ENCODE measurements at places on chromosomes 6 and 20.

- no peak for DNase-seq
These were observed 66.5 kb upstream of the TFB1M start for GRCh38 chr6:155380666-155381332.

GRCh38 chr6:137661601-137662000, 167.4 kb upstream of the OLIG3 start:
- DNase-seq, result peak; percentile 54

DNA sequence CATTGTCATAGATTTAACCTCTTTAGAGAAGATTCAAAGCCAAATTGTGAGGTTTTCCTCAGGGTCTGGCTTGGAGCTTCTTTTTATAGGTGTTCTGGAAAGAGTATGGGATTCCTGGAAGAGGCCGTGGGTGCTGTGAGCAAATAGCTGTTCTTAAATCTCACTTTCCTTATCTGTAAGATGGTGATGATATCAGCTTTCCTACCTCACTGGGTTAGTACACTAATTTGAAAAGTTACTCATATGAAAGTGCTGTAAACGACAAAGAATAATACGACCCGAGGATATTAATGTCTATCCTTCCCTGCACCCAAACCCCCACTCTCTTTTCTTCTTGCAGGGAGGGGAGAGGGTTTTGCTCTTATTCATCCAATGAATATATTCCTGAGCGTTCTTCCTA, 116.9 kb upstream of the ENPP5 start:
- DNase-seq, result no peak

- DNase-seq, result no peak
These were observed 109.9 kb downstream of the TMEM242 start for GRCh38 chr6:157213426-157213825.

- DNase-seq, result peak; percentile 51
These were observed 55.8 kb upstream of the TFAP2D start for GRCh38 chr6:50657513-50657912.

GRCh38 chr6:156782691-156783320, 5.6 kb downstream of the ARID1B start:
- no peak for DNase-seq

DNA sequence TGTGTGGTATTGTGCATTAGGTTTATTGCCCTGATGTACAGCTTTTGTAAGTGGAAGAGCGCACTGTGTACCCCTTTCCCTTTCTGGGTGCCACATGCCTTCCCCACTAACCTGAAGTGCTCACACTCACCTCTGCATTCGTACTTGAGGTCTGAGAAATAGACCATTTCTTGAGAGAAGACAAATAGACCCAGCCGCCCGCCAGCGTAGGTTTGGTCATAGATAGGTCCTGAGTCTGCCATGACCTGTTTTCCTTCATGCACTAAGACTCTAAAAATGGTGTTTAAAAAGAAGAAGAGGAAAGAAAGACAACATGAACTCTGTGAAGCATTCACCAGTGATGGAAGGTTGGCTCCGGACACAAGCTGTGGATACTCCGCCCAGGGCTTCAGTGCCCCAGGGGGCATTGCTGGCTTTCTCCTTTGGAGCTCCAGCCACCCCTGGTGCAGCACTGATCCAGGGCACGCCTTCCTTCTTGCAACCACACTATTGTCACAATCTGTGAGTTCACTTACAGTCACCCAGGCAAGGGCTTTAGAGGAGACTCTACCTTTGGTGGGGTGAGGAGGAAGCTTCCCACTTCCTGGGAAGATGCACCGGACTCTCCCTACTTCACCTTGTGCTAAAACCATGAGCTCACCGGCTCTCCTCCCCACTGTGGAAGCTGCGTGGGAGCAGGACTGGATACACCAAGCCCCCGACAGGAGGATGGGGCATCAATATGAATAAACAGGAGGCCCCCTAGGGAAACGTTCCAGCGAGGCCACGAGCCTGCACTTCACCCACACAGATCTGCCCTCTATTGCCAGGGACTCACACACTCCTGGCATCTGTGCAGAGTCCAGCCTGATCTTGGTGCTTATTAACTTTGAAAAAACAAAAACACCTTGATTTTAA, 33.3 kb downstream of the THBS2 start:
- no peak for DNase-seq

DNA sequence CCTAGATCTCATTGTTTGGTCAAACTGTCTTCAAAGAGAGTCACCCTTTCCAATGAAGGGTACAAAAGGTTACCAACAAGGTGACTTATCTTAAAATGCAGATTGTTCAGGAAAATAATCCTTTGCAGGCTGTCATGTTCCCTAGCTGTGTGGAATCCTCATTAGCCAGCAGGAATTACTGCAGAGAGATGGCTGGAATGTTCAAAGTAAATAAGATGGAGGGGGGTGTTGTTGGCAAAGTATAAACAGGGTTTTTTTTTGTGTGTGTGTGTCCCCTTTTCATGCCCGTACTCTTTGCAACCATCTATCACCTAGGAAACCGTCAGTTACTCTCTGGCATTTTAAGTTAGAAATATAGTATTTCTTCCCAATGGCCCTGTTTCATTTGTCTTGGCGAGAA, 6.5 kb downstream of the NEDD9 start:
- DNase-seq, result no peak

DNA sequence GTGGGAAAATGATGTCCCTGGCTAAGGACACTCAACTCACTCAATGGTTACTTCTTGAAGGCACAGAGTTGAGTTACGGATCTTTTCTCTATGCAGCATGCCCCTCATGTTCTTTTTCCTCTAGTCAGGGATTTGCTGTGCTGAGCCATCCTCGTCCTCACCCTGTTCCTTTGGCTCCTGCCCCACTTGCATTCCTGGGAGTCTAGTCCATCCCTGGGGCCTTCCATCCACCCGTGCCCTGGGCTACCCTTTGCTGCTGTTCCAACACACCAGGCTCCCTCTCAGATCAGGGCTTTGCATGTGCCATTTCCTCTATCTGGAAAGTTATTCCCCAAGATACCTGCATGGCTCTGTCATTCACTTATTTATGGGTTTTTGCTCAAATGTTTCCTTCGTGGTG, 13.3 kb upstream of the KCNG1 start:
- no peak for DNase-seq

GRCh38 chr20:63750807-63751470, 11.4 kb downstream of the SLC2A4RG start:
- DNase-seq, result no peak

DNA sequence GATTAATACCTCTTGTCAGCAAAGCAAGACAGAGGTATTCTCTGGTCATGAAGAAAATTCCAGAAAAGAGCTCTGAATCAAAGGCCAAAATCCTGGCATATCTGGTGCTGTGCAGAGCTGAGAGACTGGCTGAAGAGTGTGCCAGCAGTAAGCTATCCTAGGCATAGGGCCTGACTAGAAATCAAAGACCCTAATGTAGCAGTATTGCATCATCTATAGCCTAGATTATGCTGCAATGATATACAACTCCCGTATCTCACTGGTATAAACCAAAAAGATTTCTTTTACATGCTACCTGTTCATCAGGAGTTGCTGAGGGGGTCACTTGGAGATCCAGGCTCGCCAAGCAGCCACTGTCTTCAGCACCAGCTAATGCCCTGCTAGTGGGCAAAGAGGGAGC, 30.9 kb upstream of the TRIM39 start:
- DNase-seq, result no peak

DNA sequence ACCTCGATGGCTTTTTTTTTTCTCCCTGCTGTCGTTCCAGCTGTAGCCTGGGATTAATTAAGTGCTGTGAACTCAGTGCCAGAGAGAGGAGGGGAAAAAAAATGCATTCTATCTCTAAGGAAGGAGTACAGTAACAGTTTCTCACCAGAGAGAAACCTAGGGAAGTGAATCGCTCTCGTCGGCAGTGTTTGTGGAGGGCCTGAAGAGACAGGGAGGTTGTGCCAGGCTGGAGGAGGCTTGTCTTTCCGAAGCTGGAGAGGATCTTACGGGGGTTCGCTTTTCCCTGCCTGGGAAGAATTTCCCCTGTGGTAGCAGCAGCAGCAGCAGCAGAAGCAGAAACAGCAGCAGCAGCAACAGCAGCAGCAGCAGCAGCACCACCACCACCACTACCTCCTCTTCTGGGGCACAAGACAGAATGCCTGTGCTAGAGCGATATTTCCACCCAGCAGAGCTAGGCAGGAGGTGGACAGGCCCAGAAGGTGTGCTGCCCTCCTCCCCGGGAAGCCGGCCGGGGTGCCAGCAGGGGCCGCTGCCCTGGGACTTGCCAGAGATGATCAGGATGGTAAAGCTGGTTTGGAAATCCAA, 186.5 kb downstream of the PDE7B start:
- DNase-seq, result no peak

GRCh38 chr6:30009113-30009512, 52.0 kb upstream of the POLR1H start:
- no peak for DNase-seq

GRCh38 chr6:14089224-14089623, 28.3 kb upstream of the CD83 start:
- DNase-seq, result no peak

GRCh38 chr6:144336900-144337299, 51.8 kb downstream of the UTRN start:
- DNase-seq, result no peak

DNA sequence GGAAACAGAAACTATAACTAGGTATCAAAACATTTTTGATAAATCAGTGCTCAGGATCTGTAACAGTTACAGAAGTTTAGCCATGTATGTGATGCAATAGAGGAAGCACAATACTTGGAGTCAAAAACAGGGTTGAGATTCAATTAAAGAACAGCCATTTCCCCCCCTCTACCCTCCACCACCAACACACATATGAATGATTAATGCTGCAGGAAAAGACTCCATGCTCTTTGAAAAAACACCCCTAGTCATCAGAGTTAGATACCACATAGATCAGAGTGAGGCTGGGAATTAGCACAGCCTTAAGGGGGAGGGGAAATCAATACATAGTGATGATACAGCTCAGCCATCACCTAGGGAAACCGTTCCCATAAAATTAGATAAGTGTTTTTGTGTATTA, 108.9 kb upstream of the EMILIN3 start:
- no peak for DNase-seq

GRCh38 chr6:15414235-15414612, 168.4 kb downstream of the JARID2 start:
- no peak for DNase-seq

GRCh38 chr6:125749865-125750691, 646 bp downstream of the HEY2 start:
- DNase-seq, result no peak

DNA sequence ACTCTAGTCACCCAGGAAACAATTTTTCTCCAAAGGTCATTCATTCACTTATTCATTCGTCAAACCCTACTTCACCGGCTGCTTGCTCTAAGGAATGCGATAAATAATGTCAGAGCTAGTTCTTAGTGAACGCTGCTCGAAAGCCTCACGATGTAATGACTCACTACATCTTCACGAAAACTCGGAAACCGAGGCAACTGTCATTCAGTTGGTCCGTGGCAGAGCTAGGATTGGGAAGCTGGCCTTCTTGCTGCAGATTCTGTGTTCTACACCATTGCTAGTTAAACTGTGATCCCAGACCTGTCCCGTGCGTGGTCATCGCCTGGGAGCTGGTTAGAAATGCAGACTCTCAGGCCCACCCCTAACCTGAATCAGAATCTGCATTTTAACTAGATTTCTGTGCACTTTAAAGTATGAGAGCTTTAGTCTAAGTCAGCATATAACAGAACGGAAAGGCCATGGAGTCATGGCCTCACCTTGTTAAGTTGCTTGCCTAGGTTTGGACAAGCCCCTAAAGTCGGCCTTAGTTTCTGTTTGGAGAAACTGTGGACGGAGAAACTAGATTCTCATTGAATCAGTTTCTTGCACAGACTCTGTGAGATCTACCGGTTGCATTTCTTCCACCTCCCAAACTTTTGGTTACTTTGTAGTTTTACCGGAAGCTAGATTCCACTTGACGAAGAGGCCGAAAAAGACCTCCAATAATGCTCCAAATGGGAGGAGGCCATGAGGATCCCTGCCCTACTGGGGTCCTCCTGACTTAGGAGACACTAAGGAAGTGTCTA, 651 bp upstream of the CCND3 start:
- no peak for DNase-seq

DNA sequence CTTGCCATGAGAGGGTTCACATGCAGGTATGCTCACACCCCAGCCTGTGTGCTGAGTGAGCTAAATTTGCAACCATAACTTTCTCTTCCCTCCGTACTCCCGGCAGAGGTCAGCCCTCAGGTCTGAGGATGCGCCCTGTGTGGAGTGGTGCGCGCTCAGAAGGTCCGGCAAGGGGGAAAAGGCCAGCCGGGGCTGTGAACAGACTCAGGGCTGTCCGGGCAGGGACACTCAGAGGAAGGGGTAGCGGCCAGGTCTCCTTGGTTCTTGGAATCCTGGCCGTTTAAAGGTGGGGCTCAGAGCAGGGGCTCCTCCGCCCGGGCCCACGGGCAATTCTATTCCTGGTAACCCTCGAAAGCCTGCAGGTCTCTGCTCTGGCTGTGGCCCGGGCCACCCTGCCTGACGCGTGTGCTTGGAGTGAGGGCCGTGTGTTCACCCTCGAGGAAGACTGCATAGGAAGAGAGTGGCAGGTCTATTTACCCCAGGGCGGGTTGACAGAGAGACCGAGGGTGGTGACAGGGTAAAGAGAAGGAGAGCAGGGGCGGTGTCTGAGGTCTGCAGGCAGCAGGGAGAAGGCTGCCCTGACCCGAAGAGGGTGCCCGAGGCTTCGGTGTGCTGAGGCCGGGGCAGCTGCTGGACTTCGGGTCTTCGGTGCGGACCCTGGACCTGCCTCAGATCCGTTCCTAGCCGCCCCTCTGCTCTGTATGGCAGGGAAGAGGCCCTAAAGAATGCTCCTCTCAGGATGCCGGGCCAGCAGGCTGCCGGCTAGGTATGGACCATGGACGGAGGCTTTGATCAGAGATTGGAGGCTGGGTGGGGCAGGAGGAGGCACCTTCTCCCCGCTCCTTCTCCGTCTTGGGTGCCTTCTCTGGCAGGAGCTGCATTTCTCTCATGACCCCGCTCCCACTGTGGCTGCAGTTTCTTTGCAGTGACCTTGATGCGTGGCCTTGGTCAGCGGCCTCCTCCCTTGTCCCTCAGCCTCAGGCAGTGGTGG, 131.1 kb upstream of the ARMC2 start:
- no peak for DNase-seq

DNA sequence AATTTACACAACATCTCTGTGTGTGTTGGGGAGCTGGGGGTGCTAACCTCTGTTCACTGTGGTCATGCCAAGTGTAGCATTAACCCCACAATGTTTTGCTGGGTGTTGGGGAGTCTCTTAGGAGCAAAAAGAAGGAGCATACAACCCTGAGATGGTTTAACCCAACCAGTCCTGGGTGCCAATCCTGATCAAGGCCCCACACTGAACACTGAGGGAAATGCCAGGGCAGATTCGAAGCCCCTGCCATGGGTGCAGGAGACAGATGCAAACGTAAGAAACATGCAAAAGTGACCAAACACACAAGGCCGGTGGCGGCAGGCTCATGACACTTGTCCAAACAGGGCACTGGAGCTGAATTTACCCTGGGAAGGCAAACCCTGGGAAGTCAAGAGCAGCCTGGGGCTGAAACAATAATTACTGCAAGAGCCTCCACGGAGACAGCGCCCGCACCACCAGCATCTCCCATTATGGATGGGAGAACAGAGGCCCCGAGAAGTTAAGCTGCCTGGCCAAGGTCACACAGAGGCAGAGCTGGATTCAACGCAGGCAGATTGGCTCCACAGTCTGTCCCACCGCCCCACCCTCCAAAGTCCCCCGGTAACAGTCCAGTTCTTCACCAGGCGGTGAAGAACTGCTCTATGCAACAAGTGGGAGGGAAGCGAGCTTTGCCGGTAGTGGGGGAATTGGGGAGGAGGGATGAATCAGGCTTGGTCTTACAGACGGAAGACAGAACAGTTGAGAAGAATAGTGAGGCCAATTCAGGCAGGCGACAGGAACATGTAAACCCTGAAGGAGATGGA, 8.5 kb downstream of the ACSS1 start:
- no peak for DNase-seq

Measured in PC-3 (cell line).